ENCODE measurements at places on chromosomes 5 and 9. TPM values are rescaled to one million over a fixed set of nuclear protein-coding genes. Genes with fewer than 3 reads are reported as not detected.

SLC1A3 gene
- 18.5 TPM for polyA plus RNA-seq

TAS2R1 gene
- polyA plus RNA-seq: 0.32 TPM

DNA sequence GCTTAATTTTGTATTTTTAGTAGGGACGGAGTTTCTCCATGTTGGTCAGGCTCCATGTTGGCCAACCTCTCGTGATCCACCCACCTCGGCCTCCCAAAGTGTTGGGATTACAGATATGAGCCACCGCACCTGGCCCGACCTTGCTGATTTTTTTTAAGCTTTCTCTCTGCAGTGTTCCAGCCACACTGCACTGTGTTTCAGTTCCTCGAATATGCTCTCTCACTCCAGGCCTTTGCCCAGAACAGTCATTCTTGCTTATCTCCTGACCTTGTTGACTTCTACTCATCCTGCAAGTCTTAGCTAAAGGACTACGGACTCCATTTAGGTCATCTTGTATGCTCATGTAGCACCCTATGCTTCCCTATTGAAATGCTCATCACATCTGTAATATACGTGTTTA, 3.3 kb downstream of the SNAPC3 start:
- no peak for DNase-seq

- DNase-seq: no peak
Measured at GRCh38 chr5:10695759-10696543, 65.1 kb downstream of the DAP start.
